A549 (cell line): ENCODE measurements at places on chromosomes 4 and X. TPM values are rescaled to one million over a fixed set of nuclear protein-coding genes. Genes with fewer than 3 reads are reported as not detected.
A peak's percentile ranks its signal among the peaks of the same experiment; 100 is the strongest.

MECP2 gene
- polyA plus RNA-seq: 16.5 to 19.2 TPM (median 17.9 TPM) in 3 replicates

DNA sequence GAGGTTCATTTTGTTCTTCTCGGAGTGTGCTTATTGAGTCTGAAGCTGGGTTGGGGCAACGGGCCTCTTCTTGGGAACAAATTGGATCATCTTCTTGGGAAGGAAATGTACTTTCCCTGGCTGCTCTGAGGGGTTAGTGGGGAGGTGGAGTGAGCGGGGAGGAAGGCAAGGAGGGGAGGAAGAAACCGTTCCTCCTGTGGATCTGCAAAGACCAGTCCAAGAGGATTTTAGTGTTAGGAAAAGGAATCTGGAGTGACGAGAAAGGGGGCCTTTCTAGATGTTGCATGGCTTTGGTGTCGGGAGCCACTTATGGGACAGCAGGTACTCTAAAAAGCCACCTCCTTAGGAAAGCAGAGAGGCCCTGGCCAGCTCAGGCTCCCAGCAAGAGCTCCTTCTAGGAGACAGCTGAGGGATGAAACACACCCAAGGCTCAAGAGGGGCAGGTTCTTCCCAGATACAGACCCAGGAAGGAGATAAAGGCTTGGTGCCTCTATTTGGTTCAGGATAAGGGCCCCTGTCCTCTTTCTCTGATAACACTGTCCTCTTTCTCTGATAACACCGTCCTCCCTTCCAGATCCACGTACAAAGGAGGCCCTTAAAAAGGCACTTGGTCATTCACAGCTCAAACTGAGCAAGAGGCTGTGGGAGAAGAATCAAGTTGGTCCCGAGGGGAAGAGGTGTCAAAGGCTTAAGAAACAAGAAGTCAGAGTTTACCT, 451 bp downstream of the SOD3 start:
- DNase-seq: no peak

- DNase-seq: no peak
Measured at GRCh38 chr4:73732759-73733431, 7.5 kb upstream of the CXCL8 start.

- DNase-seq: peak; percentile 70
Measured at GRCh38 chrX:40402831-40403533, 177.8 kb upstream of the ATP6AP2 start.

DNA sequence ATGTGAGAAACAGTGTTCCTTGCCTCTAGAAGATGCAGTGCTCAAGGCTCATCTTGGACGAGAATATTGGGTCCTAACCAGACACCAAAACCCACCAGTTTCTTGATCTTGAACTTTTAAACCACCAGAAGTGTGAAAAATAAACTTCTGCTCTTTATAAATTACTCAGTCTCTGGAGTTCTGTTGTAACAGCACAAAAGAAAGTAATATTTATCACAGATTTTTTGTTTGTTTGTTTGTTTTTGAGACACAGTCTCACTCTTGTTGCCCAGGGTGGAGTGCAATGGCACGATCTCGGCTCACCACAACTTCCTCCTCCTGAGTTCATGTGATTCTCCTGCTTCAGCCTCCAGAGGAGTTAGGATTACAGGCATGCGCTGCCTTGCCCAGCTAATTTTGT, 371.1 kb upstream of the NDST4 start:
- DNase-seq: no peak

GRCh38 chr4:150943818-150944217, 71.3 kb downstream of the LRBA start:
- no peak for DNase-seq

DNA sequence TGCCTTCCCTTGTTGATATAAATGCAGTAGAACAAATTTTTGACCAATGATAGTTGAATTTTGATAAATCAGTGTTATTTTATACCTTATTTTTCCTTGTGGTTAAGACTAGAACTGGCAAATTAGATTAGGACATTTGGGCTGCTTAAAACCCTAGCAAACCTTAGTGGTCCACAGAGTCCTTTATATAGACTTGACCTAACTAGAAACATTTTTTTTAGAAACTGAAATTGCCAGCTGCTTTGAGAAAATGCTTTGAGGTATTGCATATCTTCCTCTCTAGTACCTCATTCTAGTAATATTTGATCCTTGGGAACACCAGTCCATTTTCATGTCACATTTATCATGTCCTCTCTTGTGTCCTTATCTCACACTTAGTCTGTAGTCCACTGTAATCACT, 580.3 kb downstream of the FSTL5 start:
- DNase-seq: no peak
